Activated T-helper 1 cell treated with anti-CD3 and anti-CD28 coated beads, Interleukin-12 subunit alpha, Interleukin-12 subunit beta, Interleukin-2, Interleukin-4 antibody, amounts not matched to agents 30 ng/mL and 10 ng/mL and 1 ng/mL, durations not matched to agents 14 hours and 24 hours and 36 hours (primary cell): ENCODE measurements at places on chromosomes 7 and 10. TPM values are rescaled to one million over a fixed set of nuclear protein-coding genes. Genes with fewer than 3 reads are reported as not detected.

AGAP9 gene
- total RNA-seq = 9.2 and 9.5 TPM in 2 replicates

UNCX gene
- total RNA-seq = not detected in 2 replicates

GRCh38 chr7:150515248-150516147 is 826 bp downstream of the GIMAP7 start:
- peak overlapping the region; percentile 96 for H3K4me3 ChIP-seq
- H3K4me1 ChIP-seq = peaks cover 65% of the 10 kb centered on the region

DNA sequence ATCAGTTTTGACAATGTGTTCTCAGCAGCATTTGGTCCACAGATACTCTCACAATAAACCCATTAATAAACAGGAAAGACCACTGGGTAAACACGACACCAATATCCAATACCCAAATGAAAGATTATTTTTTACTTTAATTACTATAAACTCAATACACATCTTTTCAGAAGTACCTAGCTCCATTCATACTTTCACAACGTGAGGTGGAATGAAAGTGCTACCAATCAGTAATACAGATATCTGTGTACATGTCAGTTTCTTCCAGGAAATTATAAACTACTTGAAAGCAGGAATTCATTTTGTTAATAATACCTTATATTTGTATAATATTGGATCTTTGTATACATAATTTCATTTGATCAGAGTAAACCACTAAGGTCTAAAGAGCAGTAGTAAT is 11.9 kb downstream of the CDK6 start:
- H3K27ac ChIP-seq = peak overlapping the region; percentile 69
- peaks cover 91% of the 10 kb centered on the region for H3K4me1 ChIP-seq
- H3K4me3 ChIP-seq = peak overlapping the region; percentile 70
- peaks cover 56% of the 10 kb centered on the region for H3K36me3 ChIP-seq
- no peak for DNase-seq

- no peaks in the 10 kb centered on the region for H3K36me3 ChIP-seq
- no peak overlapping the region for H3K4me3 ChIP-seq
- DNase-seq = no peak
- peak overlapping the region; percentile 8 for H3K27ac ChIP-seq
- H3K27me3 ChIP-seq = no peaks in the 10 kb centered on the region
Observed at GRCh38 chr7:101952355-101953247, 135.2 kb downstream of the CUX1 start.

DNA sequence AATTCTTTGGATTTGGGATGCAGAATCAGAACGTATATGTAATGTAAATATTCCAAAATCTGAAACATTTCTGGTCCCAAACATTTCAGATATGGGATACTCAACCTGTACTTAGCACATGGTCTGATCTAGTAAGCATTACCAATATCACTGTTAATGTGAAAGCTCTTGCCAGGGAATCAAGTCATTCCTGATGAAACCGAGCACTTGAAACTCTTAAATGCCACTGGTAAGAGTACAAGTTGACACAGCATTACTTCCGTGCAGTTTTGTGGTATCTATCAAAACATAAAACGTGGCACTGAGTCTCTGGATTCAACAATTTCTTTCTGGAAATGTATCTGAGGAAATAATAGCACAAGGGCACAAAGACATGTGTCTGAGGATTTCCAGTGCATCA is 155.7 kb downstream of the RTKN2 start:
- no peak for DNase-seq
- peaks cover 27% of the 10 kb centered on the region for H3K4me1 ChIP-seq
- no peak overlapping the region for H3K4me3 ChIP-seq
- H3K27ac ChIP-seq = no peak overlapping the region
- H3K27me3 ChIP-seq = no peaks in the 10 kb centered on the region
- peaks cover 6% of the 10 kb centered on the region for H3K36me3 ChIP-seq

GRCh38 chr10:121736315-121737130 is 138.3 kb upstream of the FGFR2 start:
- no peak for DNase-seq
- H3K27ac ChIP-seq = no peak overlapping the region
- H3K27me3 ChIP-seq = peaks cover 17% of the 10 kb centered on the region
- H3K4me1 ChIP-seq = peaks cover 5% of the 10 kb centered on the region
- H3K36me3 ChIP-seq = peaks cover 4% of the 10 kb centered on the region

GRCh38 chr10:70260734-70261133 is 23.1 kb downstream of the NPFFR1 start:
- no peak overlapping the region for H3K27ac ChIP-seq
- H3K4me3 ChIP-seq = no peak overlapping the region
- H3K4me1 ChIP-seq = no peaks in the 10 kb centered on the region
- H3K36me3 ChIP-seq = peaks cover 2% of the 10 kb centered on the region
- H3K27me3 ChIP-seq = peaks cover 31% of the 10 kb centered on the region
- DNase-seq = no peak

GRCh38 chr7:20249376-20249775 is 32.2 kb upstream of the MACC1 start:
- no peaks in the 10 kb centered on the region for H3K27me3 ChIP-seq
- no peaks in the 10 kb centered on the region for H3K36me3 ChIP-seq
- H3K27ac ChIP-seq = no peak overlapping the region
- H3K4me3 ChIP-seq = no peak overlapping the region
- H3K4me1 ChIP-seq = no peaks in the 10 kb centered on the region

DNA sequence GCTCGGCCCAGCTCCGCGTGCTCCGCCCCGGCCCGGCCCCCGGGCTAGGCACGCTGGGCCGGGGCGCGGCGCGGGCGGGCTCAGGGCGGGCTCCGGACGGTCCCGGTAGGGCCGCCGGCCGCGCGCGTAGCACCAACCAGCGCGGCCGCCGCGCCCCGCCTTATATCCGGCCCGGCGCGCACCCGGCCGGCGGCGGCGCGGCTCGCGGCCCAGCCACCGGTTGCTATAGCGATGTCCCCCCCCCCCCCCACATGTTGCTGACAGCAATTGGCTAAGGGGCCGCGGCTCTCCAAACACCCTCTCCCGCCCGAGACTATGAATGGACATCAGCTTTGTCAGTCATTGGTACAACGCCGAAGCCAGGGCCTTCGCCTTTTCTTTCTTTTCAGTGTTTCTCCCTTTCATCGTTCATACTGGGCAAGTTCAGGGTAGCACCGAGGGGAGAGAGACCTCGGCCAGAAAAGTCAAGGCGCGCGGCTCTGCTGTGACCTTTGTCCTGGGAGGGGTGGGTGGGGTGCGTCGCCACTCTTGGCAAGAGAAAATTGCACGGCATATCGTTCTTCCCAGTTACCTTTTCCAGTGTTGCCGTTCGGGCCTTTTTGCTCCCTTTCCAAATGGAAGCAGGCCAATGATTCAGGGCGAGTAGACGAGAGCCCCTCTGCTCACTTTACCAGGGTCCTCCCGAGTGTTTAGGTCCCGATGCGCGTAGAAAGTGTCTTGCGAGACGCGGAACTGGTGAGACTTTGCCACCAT is 354.2 kb downstream of the DNAJB6 start:
- peak overlapping the region; percentile 39 for H3K4me3 ChIP-seq
- no peaks in the 10 kb centered on the region for H3K4me1 ChIP-seq
- peaks cover 56% of the 10 kb centered on the region for H3K27me3 ChIP-seq
- no peaks in the 10 kb centered on the region for H3K36me3 ChIP-seq
